ENCODE measurements at places on chromosomes 3 and 15.

GRCh38 chr3:38099518-38099917, 37.4 kb downstream of the ACAA1 start:
- no peak for DNase-seq

DNA sequence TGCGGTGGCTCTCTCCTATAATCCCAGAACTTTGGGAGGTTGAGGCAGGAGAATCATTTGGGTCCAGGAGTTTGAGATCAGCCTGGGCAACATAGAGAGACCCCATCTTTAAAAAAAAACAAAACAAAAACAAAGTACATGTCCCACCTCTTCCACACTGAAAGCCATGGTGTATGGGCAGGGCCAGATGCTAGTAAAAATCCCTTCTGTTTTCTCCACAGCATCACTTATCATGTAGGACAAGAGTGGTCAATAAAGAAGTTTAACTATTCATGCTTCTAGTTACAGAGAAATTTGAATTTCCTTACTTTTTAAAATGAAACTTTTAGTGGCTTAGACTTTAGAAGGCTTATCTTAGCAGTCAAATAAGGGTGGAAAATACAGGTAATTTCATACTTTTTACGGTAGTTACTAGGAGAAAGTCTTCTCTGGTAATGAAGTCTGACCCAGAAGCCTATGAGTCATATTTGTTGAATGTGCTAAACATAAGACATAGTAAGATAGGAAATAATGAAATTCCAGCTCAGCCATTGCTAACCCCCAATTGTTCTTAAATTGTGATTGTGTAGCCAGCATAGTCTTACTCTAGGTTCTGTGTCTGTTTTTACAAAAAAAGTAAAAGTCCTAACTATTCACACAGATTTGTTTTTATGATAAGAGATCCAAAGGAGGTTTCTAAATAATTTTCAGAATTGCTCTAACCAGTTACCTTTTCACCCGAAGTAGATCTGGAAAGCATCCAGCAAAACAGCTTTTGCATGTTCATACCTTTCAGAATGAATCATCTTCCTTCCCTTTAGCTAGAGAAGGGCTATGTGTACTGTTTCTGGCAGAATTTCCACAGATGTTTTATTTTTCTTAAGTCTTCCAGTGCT, 16.4 kb upstream of the ZNF609 start:
- no peak for DNase-seq

- DNase-seq, result no peak
Measured at GRCh38 chr3:54936561-54936960, 8.7 kb upstream of the LRTM1 start.

DNA sequence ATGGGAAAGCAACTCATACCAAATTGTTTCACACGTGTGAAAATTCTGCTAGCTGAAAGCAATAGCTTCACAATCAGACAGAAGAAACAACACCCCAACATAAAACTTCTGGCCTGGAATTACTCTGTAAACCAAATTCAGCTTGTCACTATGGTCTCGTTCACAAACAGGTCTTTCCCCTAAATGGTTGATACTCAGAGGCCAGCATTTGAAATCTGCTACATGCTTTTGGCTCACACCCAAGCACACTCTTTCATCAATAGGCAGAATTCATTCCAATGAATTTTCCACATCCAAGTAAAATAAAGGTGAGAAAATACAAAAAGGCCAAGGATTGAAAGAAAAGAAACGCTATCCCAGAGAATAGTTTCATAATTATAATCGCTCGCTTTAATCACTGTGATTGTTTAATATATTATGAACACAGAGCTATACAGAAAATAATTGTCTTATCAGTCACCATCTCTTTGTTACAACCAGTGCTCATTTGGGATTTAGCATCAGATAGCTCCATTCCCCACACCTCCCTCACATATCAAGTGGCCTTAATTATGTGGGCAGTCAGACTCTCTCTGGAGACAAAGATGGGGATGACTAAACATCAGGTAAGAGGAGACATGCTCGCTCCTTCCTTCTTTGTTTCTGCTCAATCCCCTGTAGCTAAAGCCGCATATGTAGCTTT, 503.8 kb upstream of the ARRDC4 start:
- DNase-seq, result no peak

DNA sequence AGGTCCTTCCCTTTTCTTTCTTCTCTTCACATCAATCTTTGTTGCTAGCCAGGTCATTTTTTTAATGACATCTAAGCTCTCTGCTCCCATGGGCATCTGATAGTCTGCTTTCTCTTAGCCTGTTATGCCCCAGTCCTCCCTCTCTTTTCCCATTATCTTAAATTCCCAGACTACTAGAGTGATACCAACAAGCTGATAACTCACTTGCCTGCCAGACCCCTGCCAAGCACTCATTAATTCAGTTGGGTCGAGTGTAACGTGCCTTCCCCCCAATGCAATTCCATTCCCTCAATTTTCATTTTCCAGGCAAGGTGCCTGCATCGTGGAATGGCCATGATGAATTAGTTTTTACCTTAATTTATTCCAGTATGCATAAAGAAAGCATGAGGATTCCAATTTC, 450.8 kb upstream of the ADAMTS9 start:
- DNase-seq, result no peak
